Posterior vena cava (tissue), 2 donors: ENCODE measurements at places on chromosomes 13 and 19. TPM values are rescaled to one million over a fixed set of nuclear protein-coding genes. Genes with fewer than 3 reads are reported as not detected.
A peak's percentile ranks its signal among the peaks of the same experiment; 100 is the strongest.

- DNase-seq, result no peak
Measured at GRCh38 chr19:5530701-5531100, 37.1 kb downstream of the TINCR start.

GRCh38 chr19:39145180-39145953 is 19.8 kb downstream of the PAK4 start:
- DNase-seq, result no peak

- peak; percentile 32 for DNase-seq
Measured at GRCh38 chr19:34835631-34836351, 62.8 kb upstream of the ZNF599 start.

- DNase-seq, result no peak
Measured at GRCh38 chr13:113498905-113499304, 8.4 kb upstream of the DCUN1D2 start.

GRCh38 chr13:40220299-40220935 is 446.0 kb downstream of the FOXO1 start:
- no peak for DNase-seq

DNA sequence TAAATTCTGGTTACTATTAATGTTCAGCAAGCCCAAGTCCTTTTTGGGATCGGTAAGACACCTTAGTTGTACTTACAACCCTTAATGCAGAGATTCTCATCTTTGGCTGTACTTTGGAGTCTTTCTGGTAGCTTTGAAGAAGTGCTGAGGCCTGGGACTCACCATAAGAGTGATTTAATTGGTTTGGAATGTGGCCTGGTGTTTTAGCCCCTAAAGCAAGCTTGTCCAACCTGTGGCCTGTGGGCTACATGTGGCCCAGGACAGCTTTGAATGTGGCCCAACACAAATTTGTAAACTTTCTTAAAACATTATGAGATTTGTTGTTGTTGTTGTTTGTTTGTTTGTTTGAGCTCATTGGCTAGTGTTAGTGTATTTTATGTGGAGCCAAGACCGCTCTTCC is 215.3 kb downstream of the ZIC5 start:
- no peak for DNase-seq

GRCh38 chr13:70729369-70729768 is 621.1 kb upstream of the KLHL1 start:
- no peak for DNase-seq

DNA sequence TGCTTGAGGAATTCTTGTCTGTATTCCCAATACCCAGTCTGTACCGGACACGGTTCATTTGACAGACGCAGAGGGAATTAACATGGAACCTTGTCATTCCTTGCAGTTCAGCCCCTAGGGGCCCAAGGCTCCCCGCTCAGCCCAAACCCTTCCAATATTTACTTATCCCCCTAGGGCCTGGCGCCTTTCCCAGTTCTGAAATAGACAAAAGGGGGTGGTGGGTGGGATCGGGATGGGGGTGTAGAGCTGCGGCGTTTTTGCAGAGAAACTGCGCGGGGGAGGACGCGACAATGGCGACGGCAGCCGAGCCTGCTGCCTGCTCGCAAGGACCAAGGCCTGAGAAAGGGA is 583 bp downstream of the AKAP8L start:
- DNase-seq, result no peak

DNA sequence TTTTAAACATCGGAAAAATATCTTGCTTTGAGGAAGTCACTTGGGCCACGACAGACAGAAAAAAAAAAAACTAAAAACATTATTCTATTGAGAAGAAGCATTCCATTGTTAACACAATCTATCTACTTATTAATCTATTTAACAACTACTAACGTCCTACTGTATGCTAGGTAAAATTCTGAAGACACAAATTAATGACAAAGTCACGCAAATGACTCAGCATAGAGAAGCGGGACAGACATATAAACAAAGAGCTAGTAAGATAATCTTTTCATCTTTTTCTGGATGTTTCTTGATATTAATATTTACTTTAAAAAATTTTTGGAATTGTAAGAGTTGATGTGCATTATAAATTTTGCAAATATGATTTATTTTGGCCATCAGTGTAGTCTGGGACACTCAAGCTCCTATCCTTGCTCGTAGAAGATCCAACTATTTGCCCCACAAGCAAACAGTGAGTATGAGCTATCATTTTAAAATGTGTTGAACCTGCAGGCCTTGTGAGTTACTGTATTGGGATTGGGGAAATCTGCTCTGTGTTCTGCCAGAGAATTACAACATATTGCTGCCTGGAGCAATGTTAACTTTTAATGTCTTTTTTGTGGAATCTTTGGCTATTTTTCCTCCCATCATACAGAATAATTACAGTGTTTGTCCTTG is 109.1 kb downstream of the PCDH9 start:
- DNase-seq, result no peak

GRCh38 chr13:27341616-27342015 is 71.0 kb downstream of the RASL11A start:
- no peak for DNase-seq

GRCh38 chr13:36248700-36249099 is 34.3 kb upstream of the SOHLH2 start:
- no peak for DNase-seq

DNA sequence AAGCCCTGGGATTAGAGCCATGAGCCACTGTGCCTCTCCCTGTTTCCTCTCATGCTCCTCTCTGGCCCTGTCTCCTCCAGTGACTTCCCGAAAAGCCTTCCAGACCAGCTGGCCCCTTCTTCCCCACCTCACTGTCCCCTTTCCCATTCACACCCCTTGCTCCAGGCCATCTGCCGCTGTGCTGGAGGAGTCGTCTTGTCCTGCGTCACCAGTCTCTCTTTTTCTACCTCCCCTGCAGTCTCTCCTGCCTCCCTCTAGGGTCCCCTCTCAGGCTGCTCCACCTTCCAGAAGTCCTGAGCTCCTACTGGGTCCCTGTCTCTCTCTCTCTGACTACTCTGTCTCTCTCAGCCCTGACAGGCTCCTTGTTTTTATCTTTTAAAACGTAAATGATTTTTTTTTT is 5.3 kb upstream of the FFAR1 start:
- peak; percentile 59 for DNase-seq

DNA sequence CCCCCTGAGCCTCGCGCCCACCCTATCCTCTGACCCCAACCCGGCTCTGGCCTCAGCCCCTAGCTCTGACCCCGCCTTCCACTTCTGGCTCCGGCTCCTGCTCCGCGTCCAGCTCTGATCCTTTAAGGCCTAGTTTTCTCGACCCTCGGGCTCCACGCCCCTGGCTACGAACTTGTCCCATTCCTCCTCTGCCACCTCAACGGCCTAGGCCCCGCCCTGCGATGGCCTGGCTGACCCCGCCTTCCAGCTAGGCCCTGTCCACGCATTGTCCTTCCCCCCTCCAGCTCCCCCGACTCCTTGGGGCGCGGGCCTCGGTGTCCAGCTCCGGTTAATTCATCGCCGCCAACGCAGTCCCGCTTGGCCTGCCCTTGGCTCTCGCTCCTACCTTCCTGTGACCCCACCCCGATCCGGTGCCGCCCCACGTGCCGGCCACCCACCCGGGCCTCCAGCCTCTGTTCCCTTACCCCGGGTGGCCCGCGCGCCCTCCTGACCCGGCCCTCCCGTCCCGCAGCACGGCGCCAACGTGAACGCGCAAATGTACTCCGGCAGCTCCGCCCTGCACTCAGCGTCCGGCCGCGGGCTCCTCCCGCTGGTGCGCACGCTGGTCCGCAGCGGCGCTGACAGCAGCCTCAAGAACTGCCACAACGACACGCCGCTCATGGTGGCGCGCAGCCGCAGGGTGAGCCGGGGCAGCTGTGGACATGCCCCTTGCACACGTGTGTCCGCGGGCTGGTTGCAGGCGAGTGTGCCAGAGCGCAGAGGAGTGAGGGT is 9.4 kb downstream of the BCL3 start:
- DNase-seq, result peak; percentile 93

DNA sequence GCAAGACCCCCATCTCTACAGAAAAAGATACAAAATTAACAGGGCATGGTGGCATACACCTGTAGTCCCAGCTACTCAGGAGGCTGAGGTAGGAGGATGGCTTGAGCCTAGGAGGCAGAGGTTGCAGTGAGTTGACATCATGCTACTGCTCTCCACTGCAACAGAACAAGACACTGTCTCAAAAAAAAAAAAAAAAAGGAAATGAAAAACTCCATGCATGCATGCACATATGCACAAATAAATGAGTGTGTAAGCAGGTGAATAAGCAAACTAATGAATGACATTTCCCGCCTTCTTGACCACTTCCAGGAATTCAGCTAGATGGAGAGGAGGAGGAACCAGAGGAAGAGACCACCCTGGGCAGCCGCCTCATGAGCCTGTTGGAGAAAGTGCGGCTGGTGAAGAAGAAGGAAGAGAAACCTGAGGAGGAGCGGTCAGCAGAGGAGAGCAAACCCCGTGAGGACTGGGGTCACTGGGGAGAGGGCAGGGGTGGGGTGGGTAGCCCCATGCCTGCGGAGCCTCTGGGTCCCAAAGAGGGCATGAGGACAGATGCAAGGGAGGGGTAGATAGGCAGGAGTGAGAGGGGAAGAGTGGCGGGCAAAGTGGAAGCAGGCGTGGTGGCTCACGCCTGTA is 58.8 kb downstream of the RYR1 start:
- DNase-seq, result no peak

DNA sequence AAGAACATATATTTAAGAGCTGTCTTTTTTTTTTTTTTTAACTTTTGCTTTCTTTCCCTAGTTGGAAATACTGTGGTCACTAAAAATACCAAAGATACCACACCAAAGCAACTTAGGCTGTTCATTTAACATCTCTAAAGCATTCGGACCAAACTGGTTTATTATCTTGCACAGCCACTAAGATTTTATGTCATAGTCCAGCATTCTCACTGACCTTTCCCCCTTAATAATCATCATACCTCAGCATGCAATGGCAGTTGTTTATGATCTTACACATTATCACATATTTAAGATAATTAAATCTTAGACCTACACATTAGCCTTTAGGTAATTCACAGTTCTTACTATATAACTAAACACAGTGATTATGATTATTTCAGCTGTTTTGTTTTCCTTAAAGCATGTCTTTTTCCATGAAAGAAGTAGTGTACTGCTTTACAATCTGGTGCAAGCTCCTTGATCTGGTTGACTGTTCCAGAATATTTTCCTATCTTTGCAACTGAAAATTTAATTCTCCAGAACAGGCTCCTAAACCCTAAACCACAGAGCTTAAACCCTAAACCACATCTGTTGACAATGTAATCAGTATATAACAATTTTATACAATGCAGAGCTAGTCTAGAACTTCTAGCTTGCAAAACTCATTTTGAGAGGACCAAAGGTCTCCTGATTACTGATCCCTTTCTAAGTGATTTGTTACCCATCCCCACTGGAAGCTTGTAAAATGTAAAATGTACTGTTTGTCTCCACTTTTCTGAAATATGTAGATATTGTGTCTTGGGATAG is 74.2 kb downstream of the CDK8 start:
- no peak for DNase-seq

GRCh38 chr13:91719033-91719432 is 320.6 kb downstream of the GPC5 start:
- DNase-seq, result no peak

GRCh38 chr13:47903836-47904235 is 97.2 kb downstream of the SUCLA2 start:
- DNase-seq, result no peak

- DNase-seq, result peak; percentile 75
Measured at GRCh38 chr13:66994097-66994496, 236.0 kb downstream of the PCDH9 start.

DNA sequence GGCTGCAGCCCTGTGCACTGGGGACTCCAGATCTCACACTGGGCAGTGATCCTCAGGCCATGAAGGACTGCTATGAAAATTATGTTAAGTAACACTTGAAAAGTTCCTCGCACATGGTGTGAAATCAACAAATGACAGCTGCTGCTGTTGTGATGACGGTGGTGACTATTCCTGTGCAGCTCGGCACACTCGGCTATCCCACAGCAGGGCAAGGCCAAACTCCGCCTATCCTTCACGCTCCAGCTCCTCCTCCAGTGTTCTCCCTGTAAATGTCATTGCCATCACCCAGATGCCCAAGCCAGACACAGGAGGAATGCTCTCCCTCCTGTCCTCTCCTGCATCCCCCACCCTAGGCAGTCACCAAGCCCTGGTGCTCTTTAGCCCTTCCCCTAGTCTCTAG is 31.3 kb downstream of the GRIK5 start:
- no peak for DNase-seq

DNA sequence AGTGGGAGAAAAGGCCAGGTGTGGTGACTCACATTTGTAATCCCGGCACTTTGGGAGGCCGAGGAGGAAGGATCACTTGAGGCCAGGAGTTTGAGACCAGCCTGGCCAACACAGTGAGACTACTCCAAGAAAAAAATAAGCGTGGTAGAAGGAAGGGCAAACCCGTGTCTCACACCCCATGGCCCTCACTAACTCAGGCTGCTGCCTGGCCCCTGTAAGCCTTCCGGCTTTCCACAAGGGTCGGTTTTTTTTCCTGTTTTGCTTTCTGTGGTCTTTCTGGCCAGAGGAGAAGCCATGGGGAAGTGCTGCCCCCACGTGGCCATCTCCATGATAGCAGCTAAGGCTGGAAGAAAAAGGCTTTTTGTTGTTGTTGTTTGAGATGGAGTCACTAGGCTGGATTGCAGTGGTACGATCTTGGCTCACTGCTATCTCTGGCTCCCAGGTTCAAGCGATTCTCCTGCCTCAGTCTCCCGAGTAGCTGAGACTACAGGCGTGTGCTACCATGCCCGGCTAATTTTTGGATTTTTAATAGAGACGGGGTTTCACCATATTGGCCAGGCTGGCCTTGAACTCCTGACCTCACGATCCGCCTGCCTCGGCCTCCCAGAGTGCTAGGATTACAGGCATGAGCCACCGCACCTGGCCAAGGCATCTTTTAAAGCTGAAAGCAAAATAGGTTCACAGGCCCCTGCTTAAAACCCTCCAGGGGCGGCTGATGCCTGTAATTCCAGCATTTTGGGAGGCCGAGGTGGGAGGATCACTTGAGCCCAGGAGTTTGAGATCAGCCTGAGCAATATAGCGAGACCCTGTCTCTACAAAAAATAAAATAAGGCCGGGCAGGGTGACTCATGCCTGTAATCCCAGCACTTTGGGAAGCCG is 7.5 kb upstream of the ARHGEF18 start:
- peak; percentile 94 for DNase-seq

- DNase-seq, result no peak
Measured at GRCh38 chr13:23384111-23384510, 49.4 kb downstream of the SACS start.

Gene DNAAF3
- not detected for total RNA-seq

Gene FREM2
- under 0.01 TPM for total RNA-seq

Gene ZNF560
- not detected for total RNA-seq

Gene CTXN1
- total RNA-seq, result 5.9 TPM

Gene KCNN1
- total RNA-seq, result 0.33 TPM

Gene ADM5
- 1.0 TPM for total RNA-seq

Gene CALR3
- total RNA-seq, result not detected

Gene ZNF66
- total RNA-seq, result 5.4 TPM

Gene ZSWIM4
- total RNA-seq, result 2.5 TPM

Gene CASP14
- total RNA-seq, result not detected
